ENCODE measurements at places on chromosomes 2 and 18.

GRCh38 chr2:96702098-96702785 is 37.6 kb downstream of the LMAN2L start:
- no peak for DNase-seq

DNA sequence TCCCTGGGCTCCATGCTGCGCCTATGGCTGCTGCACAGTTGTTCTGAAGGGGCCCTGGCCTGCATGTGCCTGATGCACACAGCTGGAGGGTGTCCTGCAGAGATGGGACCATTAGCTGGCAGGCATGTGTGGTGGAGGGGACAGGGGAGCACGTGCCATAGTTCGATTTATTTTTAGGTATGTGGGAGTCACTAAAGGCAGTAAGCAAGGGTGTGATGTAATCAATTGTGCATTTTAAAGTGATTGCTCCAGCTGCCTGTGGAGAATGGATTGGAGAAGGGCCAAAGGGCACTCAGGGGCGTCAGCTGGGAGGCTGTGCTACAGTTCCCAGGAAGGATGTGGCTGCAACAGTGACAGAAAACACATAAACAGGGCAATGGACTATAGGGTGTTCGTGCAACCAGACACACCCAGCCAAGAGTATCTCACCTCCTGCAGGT is 205.1 kb downstream of the ARL4C start:
- no peak for DNase-seq

- DNase-seq: no peak
Measured at GRCh38 chr2:73004889-73005596, 66.5 kb downstream of the SFXN5 start.

GRCh38 chr2:234335661-234336228 is 161.1 kb downstream of the ARL4C start:
- no peak for DNase-seq

GRCh38 chr2:157813467-157813866 is 62.7 kb downstream of the ACVR1 start:
- DNase-seq: no peak

GRCh38 chr2:20646446-20646845 is 4.5 kb downstream of the HS1BP3 start:
- no peak for DNase-seq

DNA sequence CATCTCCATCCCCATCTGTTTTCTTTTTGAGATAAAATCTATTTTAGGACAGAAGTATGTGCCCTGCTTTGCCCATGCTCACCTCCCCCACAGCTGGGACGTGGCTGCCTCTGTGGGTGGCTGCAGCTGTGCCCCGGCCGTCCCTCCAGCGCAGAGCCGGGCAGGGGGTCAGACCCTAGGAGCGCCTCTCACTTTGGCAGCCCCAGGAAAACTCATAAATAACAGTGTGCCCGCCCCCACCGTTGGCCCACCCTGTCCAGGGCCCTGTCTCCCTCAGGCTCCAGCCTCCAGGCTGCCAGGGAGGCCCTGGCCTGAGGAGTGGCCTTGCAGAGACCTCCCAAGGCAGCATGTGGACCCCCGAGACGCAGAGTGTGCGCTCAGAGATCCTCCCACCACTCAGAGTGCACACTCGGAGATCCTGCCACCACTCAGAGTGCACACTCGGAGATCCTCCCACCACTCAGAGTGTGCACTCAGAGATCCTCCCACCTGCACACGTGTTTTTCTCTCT is 178.1 kb downstream of the TWIST2 start:
- DNase-seq: no peak

DNA sequence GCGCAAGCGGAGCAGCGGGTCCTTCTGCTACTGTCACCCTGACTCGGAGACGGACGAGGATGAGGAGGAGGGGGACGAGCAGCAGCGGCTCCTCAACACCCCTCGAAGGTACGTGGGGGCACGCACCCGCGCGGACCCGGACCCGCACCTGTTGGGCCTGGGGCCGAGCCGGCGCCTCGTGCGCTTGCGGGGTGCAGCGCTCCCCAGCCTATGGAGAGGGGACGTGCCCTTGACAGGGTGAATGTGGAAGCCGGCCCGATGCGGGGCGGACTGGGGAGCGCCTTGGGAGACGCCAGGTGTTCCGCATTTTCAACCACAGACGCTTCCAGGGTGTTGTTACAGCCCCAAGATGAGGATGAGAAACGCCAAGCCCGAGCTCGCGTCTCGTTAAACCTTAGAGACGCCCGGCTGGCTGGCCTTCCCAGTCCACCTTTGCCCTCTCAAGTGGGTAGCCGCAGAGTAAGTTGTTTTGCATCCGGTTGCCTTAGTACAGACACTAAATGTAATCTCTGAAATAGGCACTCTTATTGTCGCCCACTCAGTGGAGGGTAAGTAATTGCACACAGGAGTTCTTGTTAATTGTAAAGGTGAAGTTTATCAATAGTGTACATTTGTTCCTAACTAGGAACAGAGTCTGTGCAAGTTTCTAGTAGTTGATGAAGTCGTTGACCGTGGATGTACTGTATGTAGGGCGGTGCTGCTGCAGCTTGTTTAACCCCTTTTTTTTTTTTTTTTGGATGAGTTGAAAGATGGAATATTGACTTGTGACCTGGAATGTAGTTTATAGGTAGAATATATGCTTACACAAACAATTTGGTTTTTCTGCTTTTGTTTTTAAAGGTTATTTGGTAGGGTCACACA is 815 bp downstream of the GMCL1 start:
- peak; percentile 64 for DNase-seq

DNA sequence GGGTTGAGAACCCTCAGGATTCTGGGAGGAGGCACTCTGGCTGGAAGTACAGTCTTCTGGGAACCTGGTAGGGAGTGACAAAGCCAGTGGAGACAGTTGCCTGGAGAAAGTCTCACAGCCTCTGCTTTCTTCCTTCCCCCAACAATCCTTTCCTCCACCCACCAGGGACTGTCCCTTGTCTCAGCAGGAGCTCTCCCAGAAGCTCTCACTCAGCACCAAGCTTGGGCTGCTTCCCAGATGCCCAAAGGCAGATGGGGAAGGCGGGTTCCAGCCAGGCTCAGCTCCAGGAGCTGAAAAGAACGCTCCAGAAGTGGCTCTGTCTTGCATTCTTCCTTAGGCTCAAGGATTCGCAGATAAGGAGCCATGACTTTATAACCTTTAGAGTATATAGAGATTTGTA is 7.6 kb upstream of the NAGK start:
- DNase-seq: no peak

DNA sequence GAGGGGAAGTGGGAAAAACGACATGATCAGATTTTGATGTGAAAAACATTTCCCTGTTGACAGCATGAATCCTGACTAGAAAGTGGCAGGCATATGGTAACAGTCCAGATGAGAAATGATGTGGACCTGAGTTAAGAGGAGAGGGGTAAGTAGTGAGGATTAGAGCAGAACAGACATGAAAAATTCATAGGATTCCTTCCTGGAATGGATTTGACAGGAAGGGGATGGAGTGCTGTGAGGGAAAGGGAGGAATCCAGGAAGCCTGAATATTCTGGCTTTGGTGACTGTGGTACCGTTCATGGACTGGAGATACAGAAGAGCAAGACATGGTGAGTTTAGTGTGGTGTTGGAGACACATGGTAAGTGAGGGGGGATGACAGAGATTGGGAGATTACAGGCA is 115.4 kb downstream of the TMEM131 start:
- DNase-seq: no peak

DNA sequence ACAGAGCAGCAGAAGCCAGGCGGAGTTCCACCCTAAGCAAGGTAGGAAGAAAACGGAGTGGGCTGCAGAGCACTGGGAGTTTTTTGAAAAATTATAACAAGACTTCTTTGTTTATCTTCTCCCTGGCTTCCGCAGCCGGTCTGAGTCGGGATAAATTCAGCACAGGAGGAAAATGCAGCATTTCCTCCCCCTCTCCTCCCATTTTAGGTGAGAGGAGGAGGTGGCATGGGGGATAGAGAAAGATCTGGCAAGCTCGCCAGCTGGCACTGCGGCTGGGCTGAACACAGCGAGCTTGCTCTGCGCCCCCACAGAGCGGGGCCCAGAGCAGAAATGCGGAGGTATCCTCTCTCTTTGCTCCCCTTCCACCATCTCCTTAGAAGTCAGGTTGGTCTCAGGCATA is 17.7 kb upstream of the CHRNA1 start:
- DNase-seq: no peak

DNA sequence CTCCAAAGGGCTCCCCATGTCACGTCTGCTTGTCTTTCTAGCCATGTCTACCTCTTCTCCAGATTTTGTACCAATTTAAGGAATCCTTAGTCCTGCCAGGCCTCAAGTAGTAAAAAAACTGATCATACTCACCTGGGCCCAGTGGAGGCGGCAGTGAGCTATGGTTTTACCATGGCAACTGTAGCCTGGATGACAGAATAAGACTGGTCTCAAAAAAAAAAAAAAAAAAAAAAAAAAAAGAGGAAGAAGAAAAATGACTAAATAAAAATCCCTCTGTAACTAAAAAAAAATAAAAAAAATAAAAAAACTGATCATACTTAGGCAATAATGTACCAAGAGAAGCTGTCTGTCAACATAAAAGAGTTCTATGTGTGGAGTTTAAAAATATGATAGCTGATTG is 221.6 kb downstream of the NR4A2 start:
- DNase-seq: peak; percentile 36

DNA sequence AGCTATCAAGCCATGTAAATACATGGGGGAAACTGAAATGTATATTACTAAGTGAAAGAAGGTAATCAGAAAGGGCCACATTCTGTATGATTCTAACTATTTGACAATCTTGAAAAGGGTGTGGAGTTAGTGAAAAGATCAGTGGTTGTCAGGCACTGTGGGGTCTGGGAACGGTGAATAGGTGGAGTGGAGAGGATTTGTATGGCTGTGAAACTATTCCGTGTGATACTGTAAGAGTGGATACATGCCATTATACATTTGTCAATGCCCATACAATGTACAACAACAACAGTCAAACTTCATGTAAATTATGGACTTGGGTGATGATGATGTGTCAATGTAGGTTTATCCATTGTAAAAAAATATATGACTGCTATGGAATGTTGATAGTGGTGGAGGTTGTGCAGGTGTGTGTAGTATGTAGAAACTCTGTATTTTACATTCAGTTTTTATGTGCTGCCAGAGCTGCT is 1116.2 kb downstream of the SUCLG1 start:
- peak; percentile 14 for DNase-seq

DNA sequence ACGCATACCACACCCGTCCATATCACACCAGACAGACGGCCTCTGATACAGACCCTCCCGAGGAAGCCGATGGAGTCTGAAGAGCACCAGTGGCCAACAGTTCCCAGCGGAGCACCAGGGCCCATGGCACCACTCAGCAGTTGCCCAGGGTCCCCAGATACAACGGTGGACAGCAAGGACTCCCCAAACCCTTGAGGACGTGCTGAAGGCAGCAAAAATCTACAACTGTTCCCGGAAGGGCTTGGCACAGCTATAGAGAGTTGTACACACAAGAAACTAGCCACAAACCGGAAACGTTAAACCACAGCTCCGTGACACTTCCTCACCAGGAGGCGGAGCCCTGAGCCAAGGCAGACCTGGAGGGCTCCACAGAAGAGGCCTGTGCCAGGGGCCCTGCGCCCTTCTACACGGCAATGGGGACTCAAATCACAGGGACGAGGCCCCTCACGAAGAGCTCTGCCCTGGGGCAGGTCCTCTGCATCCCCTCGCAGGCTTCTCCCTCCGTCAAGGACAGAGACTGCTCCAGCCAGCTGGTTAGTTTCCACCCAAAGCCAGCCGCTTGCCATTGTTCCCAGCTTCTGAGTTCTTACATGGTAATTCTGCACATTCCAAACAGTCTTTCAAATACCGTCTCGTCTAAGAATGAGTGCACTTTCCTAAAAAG is 133.4 kb downstream of the HDAC4 start:
- DNase-seq: peak; percentile 13

DNA sequence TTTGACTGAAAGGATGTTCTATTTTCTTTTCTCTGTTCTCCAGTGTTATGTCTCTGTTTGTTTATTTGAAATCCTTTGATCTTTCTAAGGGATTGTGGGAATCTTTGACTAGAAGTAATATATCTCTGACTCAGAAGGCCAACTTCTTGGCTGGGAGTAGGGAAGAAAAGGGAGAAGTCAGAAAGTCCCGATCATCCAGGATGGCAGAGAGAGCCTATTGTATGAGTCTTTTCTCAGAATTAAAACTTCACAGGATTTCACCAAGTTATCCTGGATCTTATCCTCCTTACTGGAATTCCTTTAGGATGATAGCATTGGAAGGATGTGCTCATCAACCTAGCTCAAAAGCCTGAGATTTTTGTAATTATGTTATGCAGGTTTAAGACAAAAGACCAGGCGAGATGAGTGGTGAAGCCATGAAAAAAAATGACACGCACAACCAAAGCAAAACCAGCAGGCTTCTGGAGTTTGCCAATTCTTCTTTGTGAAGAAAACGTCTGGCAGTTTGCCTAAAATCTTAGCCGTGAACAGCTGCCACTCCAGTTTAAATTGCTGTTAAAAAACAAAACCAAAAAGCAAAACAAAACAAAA is 383.6 kb upstream of the SMIM21 start:
- DNase-seq: no peak

DNA sequence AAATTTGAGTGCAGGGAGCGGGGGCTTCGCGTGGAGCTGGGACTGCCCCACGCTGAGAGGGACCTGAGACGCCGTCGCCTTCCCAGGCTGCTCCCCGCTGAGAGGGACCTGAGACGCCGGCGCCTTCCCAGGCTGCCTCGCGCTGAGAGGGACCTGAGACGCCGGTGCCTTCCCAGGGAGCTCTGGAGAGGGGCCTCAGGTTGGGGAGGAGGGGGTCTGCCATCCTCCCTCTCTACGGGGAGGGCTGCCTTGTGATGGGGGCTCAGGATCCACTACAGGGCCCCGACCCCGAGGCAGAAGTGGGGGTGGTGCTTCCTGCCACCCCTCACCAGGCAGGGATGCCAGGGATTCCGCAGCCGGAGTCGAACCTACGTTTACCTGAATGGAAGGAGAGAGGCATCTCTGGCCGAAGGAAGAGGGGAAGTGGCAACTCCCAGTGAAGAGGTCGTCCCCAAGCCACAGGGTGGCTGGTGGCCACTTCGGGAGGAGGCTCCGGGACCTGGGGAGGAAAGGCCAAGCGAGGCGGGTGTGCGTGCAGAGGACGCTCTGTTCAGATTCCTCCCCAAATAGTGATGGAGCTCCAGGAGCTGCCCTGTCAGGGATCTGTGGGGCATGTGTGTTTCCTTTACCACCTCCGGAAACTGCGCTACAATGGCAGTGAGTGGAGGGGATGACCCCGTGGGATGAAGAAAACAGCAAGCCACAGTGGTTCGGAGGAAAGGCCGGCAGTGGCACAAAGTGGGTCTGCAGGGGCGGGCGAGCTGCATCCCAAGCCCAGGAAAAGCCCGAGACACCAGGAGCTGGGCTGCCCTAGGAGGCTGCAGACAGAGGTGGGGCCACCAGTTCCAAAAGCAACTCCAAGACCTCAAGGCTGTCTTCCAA is 108.2 kb upstream of the CTDP1 start:
- peak; percentile 1 for DNase-seq

DNA sequence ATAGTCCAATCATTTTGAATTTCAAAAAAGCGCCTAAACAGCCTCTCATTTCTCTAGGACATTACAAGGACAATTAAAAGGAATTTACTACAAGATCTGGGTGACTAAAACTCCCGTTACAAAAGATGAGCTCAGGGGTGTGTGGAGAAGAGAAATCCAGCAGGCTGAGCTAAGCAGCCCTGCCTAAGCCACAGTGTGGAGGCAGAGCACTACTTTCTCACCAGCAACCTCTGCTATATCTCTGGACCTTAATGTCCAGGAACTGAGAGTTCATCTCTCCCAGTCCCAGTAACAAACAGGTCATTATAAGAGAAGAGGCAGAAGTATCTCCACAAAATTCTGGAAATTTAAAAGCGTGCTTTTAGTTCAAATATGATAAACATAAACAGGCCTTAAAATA is 18.9 kb upstream of the ANKRD62 start:
- no peak for DNase-seq
